ENCODE measurements at places on chromosomes 16 and 17.

- no peak for DNase-seq
- no peaks in the 10 kb centered on the region for H3K36me3 ChIP-seq
- H3K27me3 ChIP-seq = peaks cover 6% of the 10 kb centered on the region
- H3K4me3 ChIP-seq = no peak overlapping the region
- no peak overlapping the region for H3K27ac ChIP-seq
These were observed 11.0 kb downstream of the MPO start for GRCh38 chr17:58269557-58270291.

DNA sequence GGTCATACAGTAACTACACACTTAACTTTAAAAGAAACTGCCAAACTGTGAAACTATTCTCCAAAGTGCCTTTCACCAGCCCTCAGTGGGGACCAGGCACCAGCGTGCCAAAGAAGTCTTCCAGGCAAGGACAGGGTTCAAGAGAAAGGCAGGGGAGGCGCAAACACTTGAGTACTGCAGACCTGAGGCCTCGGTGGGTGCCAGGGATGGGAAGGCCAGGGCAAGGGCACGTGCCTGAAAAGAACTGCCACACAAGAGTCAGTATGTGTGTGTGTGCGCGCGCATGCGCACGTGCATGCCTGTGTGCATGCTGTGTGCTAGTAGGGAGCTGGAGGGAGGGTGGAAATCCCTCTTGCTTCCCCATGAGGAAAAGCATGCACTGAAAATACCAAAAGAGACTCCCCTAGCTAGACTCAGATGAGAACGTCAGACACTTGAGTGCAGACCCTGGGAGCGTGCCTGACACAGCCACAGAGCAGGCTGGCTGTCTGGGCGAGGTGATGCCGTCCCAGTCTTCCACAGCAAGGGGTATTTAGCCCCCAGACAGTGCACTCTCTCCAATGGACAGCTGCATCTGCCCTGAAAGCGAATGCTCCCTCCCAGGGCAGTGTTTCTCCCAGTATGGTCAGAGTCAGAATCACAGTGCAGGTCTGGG lies 40.1 kb upstream of the GSG1L start:
- H3K27ac ChIP-seq = no peak overlapping the region
- H3K27me3 ChIP-seq = no peaks in the 10 kb centered on the region
- DNase-seq = no peak
- H3K4me1 ChIP-seq = peaks cover 3% of the 10 kb centered on the region
- no peak overlapping the region for H3K4me3 ChIP-seq

GRCh38 chr17:4858882-4859260 lies 25.7 kb downstream of the MINK1 start:
- no peaks in the 10 kb centered on the region for H3K27me3 ChIP-seq
- DNase-seq = no peak
- no peak overlapping the region for H3K4me3 ChIP-seq
- H3K36me3 ChIP-seq = peaks cover 32% of the 10 kb centered on the region

DNA sequence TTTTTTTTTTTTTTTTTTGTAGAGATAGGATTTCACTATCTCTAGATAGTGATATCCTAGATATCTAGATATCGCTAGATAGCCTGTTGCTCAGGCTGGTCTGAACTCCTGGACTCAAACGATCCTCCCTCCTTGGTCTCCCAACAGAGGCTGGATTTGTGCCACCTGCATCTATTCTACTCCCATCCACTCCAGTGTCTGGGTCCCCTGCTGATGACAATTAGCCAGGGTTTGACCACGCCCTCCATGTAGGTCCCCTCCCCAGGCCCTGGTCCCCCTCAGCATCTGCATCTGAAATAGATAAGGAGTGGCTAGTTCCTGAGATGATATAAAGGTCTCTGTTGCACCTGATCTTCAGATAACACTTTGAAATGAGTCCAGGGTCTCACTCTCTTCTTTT lies 2.2 kb downstream of the ZNF688 start:
- no peak overlapping the region for H3K27ac ChIP-seq
- DNase-seq = no peak
- H3K4me3 ChIP-seq = no peak overlapping the region
- H3K27me3 ChIP-seq = no peaks in the 10 kb centered on the region
